Smooth muscle cell of the brain vasculature (primary cell): ENCODE measurements at places on chromosomes 7 and 10.

- no peak for DNase-seq
Observed at GRCh38 chr7:86949052-86949778, 110.2 kb downstream of the ELAPOR2 start.

DNA sequence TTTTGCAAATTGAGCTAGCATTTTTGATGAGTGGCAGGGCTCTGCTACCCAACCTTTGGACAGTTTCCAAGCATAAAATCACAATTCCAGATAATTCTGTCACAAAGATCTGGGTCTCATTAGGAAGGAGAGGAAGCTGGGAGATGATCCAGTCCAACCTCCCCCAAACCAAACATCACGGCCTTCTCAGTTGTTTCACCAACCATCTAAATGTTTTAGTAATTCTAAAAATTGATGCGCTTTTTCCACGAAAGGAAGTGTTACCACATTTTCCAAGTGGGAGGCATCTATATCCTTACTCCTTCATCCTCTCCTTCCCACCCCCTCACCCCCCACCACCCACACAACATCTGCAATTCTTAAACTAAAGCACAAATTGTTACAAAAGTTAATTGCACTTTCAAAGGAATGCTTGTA is 108.3 kb downstream of the EGFR start:
- no peak for DNase-seq

- DNase-seq, result no peak
Observed at GRCh38 chr7:44750921-44751571, 2.4 kb downstream of the ZMIZ2 start.

- DNase-seq, result no peak
Observed at GRCh38 chr7:139855498-139856270, 26.6 kb downstream of the TBXAS1 start.

DNA sequence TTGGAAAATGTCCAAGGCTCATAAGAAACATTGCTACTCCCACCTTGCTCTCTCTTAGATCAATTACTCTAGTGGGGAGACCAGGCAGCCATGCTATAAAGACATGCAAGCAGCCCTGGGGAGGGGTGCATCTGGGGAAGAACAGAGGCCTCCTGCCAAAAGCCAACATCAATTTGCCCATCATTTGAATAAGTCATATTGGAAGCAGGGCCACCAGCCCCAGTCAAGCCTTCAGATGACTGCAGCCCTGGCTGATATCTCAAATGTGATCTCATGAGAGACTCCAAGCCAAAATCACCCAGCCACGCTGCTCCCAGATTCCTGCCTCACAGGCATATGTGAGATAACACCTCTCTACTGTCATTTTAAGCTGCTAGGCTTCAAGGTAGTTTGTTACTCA is 157.5 kb upstream of the PDE1C start:
- no peak for DNase-seq

- DNase-seq, result no peak
Observed at GRCh38 chr10:5413012-5413938, 918 bp downstream of the NET1 start.

- no peak for DNase-seq
Observed at GRCh38 chr10:34689053-34689452, 126.0 kb downstream of the PARD3 start.

DNA sequence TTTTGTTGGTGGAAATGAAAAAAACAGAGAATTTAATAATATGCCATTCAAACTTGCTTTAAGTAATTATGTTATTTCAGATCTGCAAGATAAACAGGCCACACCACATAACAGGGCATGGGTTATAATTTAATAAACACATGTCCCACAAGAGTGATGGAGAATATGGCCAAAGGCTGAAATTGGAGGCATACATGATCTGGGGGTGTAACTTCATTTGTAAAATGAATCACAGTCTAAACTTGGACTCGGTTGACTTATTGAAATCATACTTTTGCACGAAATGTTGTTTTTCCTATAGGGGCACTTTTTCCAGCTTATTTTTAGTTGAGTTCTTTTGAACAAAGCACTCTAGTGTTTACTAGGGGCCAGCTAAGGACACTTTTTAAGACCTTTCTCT is 151.6 kb downstream of the TMEM26 start:
- no peak for DNase-seq

GRCh38 chr7:108129018-108129965 is 869 bp downstream of the LAMB4 start:
- DNase-seq, result peak; percentile 37

- peak; percentile 6 for DNase-seq
Observed at GRCh38 chr10:53223851-53224250, 451.3 kb upstream of the MBL2 start.

DNA sequence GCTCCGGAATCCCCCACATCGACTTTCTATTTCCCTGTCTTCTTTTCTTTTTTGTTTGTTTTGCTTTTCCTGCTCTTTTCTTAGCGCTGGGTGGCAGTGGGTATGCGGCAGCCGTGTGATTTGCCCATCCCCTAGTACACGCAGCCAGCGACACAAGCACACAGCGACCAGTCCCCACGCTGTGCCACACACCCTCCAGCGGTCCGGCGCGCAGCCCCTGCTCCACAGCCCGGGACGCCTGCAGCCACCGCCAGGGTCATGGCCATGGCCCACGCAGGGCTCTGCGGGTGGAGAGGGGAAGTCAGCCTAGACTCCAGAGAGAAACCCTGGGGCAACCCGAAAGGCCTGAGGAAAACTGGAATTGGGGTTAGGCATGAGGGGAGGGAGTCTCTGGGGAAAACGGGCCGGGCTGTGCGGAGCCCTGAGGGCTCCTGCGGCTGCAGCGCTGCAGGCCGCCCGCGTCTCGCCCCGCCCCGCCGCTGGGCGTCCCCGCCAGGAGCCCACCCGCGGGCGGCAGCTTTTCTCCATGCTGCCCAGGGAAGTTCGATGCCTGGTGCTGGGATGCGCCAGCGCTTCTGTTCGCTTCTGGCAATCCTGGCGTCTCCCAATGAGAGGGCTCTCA is 2.5 kb downstream of the CHRM2 start:
- DNase-seq, result no peak

DNA sequence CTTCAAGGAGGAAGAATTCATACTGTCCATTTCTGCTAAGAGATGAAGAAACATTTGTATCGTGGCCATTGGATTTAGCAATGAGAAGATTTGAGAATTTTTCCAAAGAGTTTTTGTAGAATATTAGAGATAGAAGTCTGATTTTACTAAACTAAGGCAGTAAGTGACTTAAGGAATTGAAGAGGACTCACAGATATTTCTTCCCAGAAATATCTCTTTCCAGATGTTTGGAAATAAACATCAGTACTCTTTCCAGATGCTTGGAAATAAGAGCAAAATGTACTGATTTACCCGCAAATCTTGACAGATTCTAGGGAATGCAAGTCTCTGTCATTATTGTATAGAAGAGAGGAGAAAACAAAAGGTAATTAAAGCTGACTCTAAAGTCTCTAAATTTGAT is 91.3 kb downstream of the IMMP2L start:
- no peak for DNase-seq

GRCh38 chr10:91549262-91549661 is 83.6 kb downstream of the PPP1R3C start:
- no peak for DNase-seq

DNA sequence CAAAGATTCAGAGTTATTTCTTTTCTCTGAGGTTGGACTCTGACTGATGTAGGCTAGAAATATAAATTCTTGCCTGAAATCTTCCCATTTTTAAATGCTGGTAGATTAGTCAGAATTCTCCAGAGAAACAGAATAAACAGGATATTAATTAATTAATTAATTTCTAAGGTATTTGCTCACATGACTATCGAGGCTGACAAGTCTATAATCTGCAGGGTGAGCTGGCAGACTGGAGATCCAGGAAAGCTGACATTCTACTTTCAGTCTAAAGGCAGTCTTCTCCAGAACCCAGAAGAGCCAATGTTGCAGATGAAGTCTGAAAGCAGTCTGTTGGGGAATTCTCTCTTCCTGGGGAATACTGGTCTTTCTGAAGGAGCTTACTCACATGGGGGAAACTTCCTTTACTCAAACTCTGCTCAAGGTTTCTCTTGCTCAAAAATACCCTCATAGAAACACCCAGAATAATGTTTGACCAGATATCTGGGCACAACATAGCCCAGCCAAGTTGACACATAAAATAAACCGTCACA is 189.7 kb downstream of the KIF20B start:
- DNase-seq, result no peak

DNA sequence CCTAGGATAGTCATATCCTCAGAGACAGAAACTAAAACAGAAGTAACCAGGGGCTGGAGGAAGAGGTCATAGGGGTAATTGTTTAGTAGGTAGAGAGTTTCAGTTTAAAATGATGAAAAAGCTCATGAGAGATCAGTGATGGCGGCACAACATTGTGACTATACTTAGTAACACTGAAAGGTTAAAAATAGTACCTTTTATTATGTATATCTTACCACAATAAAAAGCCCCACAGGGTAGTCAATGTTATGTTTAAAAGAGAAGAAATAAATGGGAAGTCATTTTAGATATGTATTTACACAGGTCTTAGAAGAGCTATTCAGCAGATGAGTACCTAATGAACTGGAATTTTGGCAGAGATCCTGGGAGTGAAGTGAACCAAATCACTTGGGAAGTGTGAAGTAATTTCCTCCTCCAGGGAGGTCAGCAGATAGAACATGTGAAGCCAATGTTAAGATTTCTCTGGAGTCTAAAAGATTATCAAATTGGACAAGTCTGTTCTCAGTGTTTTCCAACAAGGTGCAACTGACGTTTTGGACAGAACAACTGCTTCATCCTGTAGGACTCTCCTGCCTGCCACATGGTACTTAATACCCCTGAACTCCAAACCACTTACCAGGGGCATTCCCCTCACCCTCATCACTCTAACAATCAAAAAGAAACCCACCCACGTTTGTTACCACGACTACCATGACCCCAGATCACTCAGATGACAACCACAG is 6.4 kb downstream of the CDCA7L start:
- DNase-seq, result no peak

- no peak for DNase-seq
Observed at GRCh38 chr7:102917436-102918353, 4.9 kb downstream of the LRRC17 start.

DNA sequence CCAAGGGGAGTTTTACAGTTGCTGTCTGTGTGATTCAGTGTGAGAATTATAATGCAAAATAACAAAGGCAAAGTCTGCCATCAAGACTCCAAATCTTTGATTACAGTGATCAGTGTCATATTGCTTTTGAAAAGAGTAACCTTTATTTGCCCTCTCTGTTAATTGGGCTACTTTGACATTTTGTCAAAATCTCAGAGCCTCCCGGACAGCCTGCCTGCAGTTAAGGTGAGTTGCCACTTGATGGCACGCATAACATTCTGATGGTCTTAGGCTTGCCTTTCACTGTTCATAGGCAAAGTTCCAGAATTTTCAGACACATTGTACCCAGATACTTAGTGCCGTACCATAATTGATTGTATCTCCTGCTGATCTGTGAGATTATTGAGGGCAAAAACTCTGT is 253.5 kb downstream of the ABCA13 start:
- DNase-seq, result no peak

- DNase-seq, result no peak
Observed at GRCh38 chr10:127836966-127837365, 55.8 kb downstream of the CLRN3 start.

DNA sequence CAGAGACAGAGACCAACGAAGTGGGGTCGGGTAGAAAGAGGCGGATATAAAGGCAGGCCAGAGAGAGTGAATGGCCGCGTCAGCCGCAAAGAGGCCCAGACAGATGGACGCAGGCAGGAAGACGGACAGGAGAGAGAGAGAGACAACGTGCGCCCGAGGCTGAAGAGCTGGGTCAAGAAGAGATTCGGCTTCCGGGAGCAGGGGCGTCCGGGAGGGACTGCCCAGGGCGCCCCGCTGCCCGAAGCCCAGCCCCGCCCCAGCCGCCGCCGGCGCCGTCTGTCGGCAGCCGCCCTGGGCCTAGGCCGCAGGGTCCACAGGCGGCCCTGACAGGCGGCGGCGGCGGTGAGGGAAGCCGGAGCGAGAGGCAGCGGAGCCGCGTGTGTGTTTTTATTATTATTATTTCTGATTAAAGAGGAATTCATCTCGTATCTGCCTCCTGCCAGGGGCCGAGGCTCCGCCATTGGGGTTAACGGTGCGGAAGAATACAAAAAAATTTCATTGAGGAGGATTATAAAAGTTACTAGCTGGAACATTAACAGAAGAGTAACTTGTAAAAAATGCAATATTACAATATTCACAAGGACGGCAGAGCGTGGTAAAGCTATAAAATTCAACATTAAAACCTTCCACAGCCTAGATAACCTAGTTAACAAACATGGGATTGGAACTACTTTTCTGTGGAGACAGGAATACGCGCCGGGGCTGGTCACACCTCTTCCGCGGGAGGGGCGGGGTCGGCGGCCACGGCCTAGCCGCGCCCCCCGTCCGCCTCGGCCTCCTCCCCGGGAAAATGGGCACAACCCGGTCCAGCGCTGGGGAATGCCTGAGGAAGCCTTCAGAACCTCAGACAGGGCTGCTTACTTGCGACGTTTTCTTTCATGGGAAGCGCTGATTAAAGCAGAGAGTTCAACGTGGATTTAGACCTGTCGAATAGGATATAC is 29.7 kb upstream of the PAX2 start:
- DNase-seq, result no peak

DNA sequence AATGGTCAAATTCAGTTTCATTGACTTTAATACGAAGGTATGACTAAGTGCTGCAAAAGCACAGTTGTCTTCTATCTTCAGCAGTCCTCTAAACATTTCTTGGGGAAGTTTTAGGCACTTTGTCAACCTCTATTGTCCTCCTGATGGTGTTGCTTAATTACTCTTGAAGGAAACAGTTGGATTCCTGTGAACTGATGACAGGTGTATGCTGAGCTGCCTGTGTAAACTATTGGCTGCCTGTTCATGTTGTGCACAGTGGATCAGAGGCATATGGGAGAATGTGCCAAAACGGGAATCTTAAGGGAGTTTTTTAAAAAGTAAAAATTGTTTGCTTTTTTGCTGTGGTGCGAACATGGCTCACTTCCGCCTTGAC is 221.0 kb downstream of the AUTS2 start:
- DNase-seq, result no peak

DNA sequence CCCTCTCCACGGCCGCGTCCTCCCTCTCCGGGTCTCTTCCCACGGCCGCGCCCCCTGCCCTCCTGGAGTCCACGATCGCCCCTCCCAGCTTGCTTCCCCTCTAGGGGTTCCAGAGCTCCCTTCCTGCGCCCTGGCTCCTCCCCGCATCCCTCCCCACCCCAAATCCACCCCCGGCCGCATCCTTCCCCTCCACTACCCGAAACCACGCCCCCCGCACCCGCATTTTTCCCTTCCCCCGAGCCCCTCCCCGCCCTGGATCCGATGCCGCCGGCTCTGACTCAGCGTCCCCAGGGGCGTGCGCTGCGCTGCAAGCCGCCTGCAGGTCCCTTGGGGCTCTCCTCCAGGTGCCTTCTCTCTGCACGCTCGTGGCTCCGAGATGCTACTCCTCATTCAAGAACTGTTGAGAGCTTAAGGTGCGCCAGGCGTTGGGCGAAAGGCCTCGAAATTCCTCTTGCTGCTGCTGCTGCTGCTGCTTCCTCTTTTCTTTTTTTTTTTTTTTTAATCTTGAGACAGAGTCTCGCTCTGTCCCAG is 372 bp upstream of the TMEM130 start:
- DNase-seq, result no peak

- DNase-seq, result peak; percentile 49
Observed at GRCh38 chr7:1156782-1157535, 3.0 kb downstream of the ZFAND2A start.
